ENCODE measurements at places on chromosomes 13 and 19.

GRCh38 chr19:5148794-5149190 is 179.9 kb downstream of the KDM4B start:
- no peak for DNase-seq

DNA sequence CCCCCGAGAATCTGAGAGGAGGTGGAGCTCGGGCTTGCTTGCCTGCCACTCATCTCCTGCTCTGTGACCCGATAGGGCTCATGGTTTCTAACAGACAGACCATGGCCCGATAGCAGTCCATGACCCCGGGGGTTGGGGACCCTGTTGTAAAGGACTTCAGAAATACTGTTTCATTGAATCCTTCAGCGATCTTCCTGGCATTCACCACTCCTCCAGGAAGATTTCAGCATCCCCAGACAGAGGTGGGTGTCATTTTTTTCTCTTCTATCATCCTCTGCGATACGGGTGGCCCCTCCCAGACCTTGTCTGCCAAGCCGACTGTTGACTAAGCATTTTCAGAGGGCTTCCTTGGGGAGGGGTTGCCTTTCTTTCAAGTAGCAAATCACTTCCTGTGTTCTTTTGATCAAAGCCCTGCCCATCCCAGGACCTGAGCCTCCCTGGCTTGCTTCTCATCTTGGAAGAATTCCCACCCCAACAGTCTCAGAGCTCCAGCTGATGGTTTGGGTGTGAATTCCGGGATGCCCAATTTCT is 1.7 kb downstream of the MYO1F start:
- DNase-seq = no peak

DNA sequence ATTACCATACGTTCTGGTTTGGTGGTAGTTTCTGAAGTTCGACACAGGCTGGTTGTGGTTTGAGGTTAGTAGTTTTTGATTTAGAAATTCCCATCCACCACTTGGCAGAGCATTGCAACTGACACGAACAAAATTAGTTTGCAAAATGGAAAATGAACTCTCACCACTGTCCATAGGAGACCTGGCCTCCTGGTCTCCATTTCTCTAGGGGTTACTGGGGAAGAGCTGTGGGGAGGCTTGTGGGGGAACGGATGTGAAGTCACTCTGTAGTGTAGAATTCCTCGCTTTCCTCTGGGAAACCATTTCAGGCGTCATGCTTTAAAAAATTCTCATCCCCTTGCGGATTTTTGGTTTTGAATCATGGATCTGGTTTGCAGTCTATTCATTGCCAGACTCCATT is 321.5 kb upstream of the MAB21L1 start:
- DNase-seq = no peak

DNA sequence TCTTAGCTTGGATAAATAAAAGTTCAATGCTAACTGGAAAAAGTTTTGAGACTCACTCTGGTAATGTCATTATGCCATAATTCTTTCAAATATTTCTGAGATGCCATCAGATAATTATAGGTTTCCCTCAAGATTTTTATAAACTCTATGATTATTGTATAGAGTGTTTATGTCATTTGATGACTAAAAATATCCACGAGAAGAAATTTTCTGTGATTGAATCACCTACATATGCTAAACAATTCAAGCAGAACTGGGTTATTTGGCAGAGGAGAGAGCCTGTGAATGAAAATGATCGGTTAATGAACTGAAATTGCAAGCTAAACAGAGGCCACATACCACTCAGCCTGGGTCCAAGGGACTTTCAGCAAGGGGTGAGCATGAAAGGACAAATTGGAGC is 92.6 kb upstream of the TSC22D1 start:
- DNase-seq = peak; percentile 4

GRCh38 chr13:54742984-54743383 is 1714.4 kb downstream of the OLFM4 start:
- peak; percentile 7 for DNase-seq

GRCh38 chr19:2274931-2275535 is 6.9 kb downstream of the PEAK3 start:
- DNase-seq = peak; percentile 76

DNA sequence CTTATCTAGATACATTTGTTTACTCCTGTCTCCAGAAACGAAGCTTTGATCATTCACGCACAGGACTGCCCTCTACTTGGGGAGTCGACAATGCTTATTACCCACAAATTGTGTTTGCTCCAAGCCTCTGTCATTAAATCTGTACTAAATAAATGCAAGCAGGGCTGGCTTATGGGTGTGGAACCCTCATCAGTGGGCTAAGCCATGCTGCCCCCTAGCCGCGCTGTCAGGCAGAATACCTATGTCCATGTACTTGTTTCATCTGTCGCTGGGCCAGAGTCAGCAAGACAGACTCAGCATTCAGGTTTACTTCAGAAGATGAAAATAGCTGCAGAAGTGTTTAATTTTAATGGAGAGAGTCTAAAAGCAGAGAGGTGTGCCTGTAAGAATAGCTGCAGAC is 110.0 kb upstream of the PRR20A start:
- DNase-seq = no peak

GRCh38 chr13:48585456-48585840 is 52.6 kb upstream of the RCBTB2 start:
- no peak for DNase-seq

DNA sequence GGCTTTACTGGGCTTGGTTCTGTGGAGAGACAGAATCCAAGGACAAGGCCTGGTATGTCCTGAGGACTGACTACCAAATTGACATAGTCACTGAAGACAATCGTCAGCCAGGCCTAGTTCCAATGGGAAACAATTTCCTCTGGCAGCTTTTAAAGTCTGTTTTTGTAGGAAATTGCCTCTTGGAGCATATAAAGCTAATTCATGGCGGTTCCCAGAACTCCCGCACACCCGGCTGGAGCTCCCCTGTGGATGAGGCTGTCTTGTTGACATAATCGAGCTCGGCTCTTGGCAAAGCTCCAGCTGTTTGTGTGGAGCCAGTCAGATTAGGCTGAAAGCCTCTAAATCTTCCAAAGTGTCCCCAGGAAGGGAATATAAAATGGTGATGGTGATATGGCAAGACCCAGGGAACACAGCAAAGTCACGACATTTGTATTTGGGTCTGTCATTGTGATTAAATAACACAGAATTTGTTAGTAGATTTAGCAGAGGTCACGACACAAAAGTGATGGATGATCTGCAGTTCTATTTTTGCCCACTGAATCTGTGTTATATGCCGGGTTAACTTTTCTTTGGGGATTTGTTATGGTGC is 395.0 kb downstream of the PCDH9 start:
- DNase-seq = peak; percentile 85

- no peak for DNase-seq
Measured at GRCh38 chr13:112179421-112179820, 112.5 kb downstream of the SOX1 start.

GRCh38 chr13:28541966-28542365 is 47.0 kb upstream of the FLT1 start:
- DNase-seq = no peak

GRCh38 chr19:38148337-38148736 is 75.7 kb downstream of the DPF1 start:
- no peak for DNase-seq

- DNase-seq = peak; percentile 98
Measured at GRCh38 chr19:48332662-48333466, 7.5 kb downstream of the EMP3 start.

GRCh38 chr13:67353031-67353430 is 122.9 kb upstream of the PCDH9 start:
- no peak for DNase-seq

DNA sequence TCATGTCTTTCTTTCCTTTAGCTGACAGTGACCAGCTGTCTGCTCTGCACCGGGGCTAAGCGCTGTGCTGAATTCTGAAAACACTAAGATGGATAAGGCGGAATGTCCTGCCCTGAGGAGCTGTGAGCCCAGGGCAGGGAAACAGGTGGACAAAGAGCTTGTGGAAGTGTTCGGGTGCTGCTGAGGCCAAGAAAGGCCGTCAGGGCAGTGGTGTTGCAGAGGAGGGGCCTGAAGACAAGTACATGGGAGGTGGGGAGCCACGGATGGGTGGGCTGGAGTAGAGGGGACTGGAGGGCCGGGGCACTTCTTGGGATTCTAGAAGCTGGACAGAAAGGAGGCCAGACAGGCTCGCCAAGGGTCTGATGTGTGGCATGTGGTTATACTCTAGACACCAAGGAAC is 66.2 kb upstream of the GPR183 start:
- DNase-seq = no peak

DNA sequence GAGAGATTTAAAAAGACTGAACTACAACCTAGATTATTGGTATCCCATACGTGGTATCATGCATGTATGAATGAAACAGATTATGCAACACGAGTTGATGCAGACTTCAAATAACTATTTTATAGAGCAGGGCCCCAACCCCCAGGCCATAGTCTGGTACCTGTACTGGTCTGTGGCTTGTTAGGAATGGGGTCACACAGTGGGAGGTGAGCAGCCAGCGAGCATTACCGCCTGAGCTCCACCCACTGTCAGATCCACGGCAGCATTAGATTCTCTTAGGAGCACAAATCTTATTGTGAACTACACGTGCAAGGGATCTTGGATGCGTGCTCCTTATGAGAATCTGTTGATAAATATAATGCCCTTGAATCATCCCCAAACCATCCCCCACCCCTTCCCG is 320.2 kb downstream of the TBC1D4 start:
- DNase-seq = no peak

DNA sequence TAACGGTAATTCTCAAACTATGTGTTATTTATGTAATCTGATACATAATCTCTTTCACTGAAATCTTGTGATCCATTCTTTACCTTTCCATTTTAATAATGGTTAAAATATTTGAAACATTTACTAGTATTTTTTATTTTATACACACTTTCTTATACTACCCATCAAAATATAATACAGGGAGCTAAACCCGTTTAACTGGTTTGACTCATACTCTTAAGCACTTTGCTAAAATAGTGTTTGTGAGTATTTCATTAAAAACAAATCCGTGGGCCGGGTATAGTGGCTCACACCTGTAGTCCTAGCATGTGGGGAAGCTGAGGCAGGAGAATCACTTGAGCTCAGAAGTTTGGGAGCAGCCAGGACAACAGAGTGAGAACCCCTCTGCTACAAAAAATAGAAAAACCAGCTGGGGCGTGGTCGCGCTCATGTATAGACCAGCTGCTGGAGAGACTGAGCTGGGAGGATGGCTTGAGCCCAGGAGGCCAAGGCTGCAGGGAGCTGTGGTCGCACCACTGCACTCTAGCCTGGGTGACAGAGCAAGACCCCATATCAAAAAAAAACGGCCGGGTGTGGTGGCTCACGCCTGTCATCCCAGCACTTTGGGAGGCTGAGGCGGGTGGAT is 43.8 kb upstream of the DCUN1D2 start:
- DNase-seq = no peak

Measured in lung (tissue), 17 donors.